NCI-H460 (cell line): ENCODE measurements at places on chromosomes 2 and 18.
A peak's percentile ranks its signal among the peaks of the same experiment; 100 is the strongest.

DNA sequence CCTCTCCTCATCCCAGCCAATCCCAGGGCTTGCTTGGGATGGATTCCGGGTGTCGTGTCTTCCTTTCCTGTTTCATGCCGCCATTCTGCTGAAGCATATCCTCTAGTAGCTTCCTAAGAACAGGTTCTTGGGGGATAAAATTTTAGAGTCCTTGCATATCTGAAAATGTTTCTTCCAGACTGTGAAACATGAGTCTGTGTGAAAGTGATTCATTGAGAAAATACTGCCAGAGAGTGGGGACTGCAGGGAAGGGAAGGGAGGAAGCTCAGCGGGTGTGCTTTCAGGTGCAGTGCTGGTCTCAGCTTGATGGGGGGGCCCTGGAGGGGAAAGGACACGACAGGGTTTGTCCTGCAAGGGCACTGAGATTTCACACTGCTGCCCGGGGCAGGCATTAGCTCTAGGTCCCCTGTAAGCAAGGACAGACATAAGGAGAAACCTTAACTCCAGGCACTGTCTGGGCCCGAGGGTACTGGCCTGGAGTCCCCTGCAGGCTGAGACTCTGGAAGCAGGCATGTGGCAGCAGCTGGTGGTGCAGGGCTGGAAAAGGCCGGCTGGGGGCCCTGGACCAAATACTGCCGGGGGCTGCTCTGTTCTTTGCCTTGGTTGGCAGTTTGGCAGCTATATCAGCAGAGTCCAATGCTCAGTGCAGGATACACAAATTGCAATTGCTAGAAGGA, 97.6 kb upstream of the HS6ST1 start:
- DNase-seq = no peak

- no peak for DNase-seq
These were observed 288.6 kb downstream of the MYCN start for GRCh38 chr2:16228951-16229350.

GRCh38 chr2:232633413-232634205, at the start of gene EFHD1:
TSS of gene EFHD1 (plus strand) at chr2:232633604. CDS start at chr2:232633705, 101 bp downstream.
- peak; percentile 35 for DNase-seq

GRCh38 chr2:207087046-207087902, 78.5 kb downstream of the KLF7 start:
- no peak for DNase-seq

DNA sequence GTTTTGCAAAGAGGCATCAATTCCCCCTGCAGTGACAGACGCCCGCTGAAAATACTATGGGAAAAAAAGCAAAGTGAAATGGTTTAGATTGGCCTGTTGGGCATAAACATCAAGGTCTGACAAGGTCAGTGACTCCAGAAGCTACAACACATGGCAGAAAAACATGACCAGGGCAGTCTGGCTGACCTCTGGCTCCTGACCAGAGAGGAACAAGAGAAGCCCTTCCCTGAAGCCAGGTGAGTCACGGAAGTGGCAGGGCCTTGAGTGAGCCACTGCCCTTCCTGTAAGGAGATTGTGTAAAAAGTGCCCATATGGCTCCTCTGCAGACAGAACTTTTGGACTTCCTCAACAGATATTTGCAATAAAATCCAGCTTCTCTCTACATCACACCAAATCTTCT, 72.0 kb downstream of the DNER start:
- no peak for DNase-seq

DNA sequence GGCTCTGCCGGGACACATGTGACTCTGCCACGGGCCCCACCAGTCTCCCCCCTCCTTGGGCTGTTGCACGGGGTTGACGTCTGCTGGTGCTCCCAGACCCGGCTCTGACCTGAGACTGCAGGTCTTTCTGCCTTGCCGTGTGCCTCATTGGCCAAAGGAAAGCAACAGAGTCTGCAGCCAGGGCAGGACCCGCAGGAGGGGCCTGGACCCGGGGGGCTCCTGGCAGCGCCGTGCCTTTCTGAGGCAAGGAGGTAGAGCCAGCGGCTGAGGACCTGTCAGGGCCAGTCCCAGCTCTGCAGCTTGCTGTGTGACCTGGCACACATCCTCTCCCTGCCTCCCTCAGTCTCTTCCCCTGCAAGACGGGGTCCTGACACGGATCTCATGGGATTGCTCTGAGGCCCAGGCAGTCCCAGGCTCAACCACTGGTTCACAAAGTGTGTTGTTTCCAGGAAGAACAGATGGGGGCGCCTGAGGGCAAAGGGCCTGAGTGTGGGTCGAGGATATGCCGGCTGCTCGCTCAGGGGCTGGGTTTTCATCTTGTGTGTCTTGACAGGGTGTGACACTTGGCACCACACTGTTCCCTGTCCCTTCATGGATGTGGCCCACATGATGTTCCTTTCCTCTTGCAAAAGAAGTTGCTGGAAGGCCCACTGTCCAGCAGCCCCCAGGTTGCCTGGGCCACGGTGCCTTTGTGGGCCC, 9.0 kb downstream of the CAPN10 start:
- peak; percentile 19 for DNase-seq
